ENCODE measurements at places on chromosomes 1 and 21.

DNA sequence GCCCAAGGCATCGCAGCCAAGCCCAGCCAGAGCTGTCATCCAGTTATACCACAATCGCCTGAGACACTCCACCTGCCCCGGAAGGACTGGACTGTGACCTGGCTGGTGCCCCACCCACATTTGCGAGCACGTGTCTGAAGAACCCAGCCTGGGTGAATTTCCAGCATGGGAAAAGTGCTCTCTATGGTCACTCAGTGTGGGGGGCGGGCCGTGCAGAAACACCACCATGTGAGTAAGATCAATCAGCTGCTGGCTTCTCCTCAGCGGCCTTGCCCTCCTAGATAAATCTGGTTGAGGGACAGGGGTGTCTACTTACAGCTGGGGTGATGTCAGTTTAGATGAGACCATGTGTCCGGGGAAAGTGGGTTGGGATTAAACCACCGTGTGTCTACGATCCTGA, 44.8 kb downstream of the URB1 start:
- DNase-seq, result no peak

DNA sequence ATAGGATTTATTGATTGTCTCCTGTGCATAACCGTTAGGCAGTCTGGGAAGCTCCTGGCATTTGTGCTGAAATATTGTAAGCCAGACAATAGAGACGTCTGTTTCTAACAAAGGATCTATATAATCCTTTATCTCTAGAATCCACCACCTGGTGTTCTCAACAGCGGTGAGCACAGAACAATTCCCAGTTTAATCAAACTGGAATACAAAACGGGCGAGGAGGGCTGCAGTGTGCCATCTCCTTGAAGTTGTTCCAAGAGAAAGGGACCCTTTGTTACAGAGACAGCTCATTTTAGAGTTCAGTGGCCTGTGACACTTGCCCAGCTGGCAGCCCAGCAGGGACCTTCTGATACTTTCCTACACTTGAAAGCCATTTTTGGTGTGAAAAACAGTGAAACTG, 162.8 kb upstream of the IVNS1ABP start:
- no peak for DNase-seq

- peak; percentile 40 for DNase-seq
These were observed 44.7 kb downstream of the SKI start for GRCh38 chr1:2272686-2273400.

DNA sequence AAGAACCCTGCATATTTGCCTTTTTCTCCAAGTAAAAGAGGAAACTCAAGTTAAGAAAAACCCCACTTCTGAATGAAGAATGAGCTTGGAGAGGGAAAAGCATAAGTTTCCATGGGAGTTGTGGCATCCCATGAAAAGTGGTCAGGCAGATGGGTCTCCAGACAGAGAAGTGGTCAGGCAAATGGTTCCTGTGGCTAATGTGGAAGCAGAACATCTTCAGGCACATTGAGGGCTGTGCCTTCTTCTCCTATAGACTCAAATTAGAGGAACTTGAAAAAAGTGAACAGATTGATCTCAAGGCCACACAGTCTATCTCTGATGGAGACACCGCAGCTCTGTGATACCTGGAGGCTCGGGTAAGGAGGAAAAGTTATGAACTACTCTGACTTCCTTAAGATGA, 55.7 kb upstream of the KIRREL1 start:
- DNase-seq, result no peak

DNA sequence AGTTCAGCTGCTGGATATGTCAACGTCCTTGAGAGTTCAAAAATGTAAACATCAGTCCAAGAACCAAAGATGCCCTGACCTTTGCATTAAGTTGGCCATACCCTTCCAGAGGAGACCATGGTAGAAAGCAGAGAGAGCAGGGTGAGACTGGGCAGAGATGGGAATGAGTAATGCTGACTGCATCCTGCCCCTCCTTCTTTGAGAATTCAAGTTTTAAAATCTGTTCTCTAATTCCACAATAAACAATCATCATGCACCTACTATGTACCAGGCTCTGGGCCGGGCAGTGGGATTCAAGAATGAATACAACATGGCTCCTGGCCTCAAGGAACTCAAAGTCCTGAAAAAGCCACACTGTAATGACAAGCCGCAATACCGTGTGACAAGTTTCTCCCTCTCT, 3.9 kb upstream of the HAO2 start:
- no peak for DNase-seq

- DNase-seq, result no peak
These were observed 6.8 kb downstream of the ATG4C start for GRCh38 chr1:62790716-62791115.

- no peak for DNase-seq
These were observed 12.8 kb downstream of the CADM3 start for GRCh38 chr1:159184201-159184600.

- DNase-seq, result peak; percentile 61
These were observed 67.8 kb upstream of the BCL10 start for GRCh38 chr1:85344256-85344694.

DNA sequence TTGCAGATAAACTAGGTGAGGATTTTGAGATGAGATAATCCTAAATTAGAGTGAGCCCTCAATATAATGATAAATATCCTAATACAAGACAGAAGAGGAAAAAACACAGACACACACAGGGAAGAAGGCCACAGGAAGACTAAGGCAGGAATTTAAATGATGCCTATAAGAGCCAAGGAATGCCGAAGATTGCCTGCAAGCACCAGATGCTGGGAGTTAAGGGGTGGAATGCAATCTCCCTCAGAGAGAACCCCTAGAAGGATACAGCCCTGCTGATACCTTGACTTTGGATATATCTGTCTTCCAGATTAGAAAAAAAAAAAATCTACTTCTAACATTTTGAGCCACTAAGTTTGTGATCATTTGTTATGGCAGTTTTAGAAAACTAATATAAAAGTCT, 299.7 kb upstream of the PRMT6 start:
- no peak for DNase-seq

GRCh38 chr21:34770576-34770975, 101.8 kb downstream of the CLIC6 start:
- no peak for DNase-seq

GRCh38 chr21:14737284-14737691, 191.2 kb upstream of the SAMSN1 start:
- DNase-seq, result no peak

GRCh38 chr1:242735323-242735722, 210.8 kb upstream of the PLD5 start:
- no peak for DNase-seq

DNA sequence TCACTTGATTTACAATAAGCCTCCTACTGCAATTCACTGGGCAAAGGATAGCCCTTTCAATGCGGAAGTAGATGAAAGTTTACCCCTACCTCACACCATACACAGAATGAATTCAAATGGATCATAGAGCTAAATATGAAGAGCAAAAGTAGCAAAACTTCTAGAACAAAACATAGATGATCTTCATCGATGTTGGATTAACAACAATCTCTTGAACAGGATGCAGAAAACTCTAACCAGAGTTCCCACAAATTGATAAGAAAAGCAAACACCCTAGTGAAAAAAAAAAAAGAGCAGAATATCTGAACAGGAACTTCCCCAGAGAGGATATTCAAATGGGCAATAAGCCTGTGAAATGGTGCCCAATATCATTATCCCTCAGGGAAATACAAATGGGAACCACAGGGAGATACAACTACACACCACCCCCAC, 1.9 kb upstream of the UBASH3A start:
- no peak for DNase-seq

DNA sequence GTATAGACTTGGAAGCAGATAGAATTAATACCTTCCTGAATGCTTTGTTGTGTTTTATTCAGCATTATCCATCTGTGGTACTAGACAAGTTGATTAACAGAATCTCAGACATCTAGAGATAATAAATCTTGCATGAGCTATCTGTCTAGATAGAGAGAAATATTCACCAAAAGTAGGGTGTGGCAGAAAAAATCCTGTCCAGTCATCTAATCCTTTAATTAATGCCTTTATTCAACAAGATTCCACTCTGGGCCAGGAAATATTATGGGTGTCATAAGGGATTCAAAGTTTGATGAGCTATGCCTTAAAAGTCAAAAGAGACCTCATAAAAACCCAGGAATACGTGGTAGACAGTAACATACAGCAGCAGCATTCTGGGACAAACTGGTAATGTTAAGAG, 601.2 kb downstream of the LMO4 start:
- no peak for DNase-seq

GRCh38 chr1:27099587-27100334, 55.2 kb downstream of the SLC9A1 start:
- no peak for DNase-seq

GRCh38 chr1:116232989-116233514, 121.9 kb downstream of the MAB21L3 start:
- no peak for DNase-seq

DNA sequence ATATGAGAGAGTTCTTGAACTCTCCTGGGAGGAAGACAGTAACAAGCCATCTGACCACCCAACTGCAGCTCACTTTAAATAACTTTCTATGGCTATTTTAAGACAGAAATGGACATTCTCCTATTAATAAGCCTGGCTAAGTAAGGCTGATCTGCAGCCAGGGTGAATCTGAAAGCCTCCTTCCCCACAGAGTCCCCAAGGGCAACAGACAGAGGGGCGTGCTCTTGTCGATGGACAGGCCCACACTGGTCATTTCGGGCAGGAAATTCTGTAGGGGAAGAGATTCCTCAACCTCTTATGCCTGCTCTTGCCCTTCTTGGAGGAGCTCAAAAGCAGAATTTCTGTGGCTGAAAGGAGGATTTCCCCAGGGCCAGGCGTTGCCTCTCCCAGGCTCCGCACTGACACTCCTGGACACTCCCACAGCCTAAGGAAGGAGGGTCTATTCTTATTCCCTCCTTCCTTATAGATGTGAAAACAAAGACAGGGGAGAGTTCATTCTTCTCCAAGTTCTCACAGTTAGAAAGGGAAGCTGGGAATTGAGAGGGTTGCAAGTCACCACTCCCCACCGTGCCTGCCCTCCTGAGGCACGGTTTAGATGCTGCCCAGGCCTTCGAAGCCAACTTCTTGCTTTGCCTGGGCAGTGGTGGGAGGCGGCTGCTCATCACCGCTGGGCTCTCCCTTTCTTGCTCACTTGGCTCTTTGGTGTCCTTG, 17.9 kb upstream of the KANK4 start:
- no peak for DNase-seq

GRCh38 chr1:219040291-219040690, 133.4 kb upstream of the LYPLAL1 start:
- DNase-seq, result no peak

GRCh38 chr1:204115116-204115515, 36.7 kb downstream of the ETNK2 start:
- no peak for DNase-seq

- no peak for DNase-seq
These were observed 26.2 kb downstream of the ZYG11B start for GRCh38 chr1:52752484-52752826.

GRCh38 chr1:214833178-214833756, 230.3 kb downstream of the CENPF start:
- DNase-seq, result no peak

- no peak for DNase-seq
These were observed 17.4 kb downstream of the ZZZ3 start for GRCh38 chr1:77664939-77665516.

DNA sequence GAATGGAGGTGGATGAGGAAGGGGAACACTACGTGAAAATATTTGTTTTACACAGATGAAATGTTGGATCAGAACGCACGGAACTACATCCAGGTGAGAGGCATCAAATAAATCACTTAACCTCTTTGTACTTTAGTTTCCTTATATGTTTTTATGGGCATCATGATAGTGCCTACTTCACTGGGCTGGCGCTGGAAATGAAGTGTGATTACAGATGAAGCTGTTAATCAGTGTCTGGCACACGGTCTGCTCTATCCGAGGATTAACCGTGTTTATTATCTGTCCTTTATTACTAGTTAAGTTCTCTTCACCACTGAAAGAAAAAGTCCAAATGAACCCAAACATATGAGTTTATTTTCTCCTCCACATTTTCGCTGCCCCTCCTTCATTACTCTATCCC, 96.0 kb upstream of the TRABD2B start:
- DNase-seq, result no peak

GRCh38 chr1:208071435-208072031, 160.6 kb upstream of the CD34 start:
- no peak for DNase-seq

- DNase-seq, result no peak
These were observed 151.3 kb downstream of the CLIC6 start for GRCh38 chr21:34820051-34820450.

GRCh38 chr1:119394085-119394484, 20.9 kb upstream of the HSD3B2 start:
- DNase-seq, result no peak

- no peak for DNase-seq
These were observed 244.4 kb downstream of the FOXD2 start for GRCh38 chr1:47682198-47682597.

GRCh38 chr1:31815752-31816500, at the start of gene SPOCD1:
Gene SPOCD1 (minus strand): TSS chr1:31816022. CDS start chr1:31815333, 689 bp downstream.
- peak; percentile 87 for DNase-seq

- no peak for DNase-seq
These were observed 74.9 kb downstream of the NFASC start for GRCh38 chr1:204945565-204945977.

- DNase-seq, result no peak
These were observed 24.0 kb downstream of the PLA2G5 start for GRCh38 chr1:20093940-20094391.

DNA sequence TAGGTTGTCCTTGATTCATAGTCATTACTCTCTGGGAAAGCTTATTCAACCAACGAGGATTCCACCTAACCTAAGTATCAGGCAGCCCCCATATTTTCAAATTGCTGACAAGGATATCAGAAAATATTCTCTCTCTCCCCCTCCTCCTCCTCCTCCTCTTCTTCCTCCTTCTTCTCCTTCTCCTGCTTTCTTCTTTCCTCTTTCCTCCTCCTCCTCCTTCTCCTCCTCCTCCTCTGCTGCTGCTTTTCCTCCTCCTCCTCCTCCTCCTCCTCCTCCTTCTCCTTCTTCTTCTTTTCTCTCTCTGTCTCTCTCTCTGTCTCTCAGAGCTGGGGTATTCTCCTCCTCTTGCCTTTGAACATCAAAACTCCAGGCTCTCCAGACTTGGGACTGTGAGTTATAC, 2.5 kb upstream of the IGSF9 start:
- no peak for DNase-seq

- no peak for DNase-seq
These were observed 2.5 kb downstream of the RHOC start for GRCh38 chr1:112704391-112704933.

DNA sequence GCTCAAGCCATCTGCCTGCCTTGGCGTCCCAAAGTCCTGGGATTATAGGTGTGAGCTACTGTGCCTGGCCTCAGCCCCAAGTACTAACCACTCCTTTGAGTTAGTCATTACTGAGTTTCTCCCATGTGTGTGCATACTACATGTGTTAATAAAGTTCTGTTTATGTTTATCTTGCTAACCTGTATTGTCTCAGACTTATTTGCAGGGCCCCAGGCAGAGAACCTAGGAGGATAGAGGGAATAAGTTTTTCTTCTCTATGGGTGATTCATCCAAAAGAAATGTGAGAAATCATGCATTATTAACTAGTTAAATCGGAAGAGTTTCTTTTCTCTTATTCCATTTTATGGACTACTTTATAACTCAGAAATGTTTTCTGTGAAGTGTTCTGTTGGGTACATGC, 203.9 kb upstream of the CACYBP start:
- DNase-seq, result no peak
